ENCODE measurements at places on chromosomes 4 and X.
A peak's percentile ranks its signal among the peaks of the same experiment; 100 is the strongest.

DNA sequence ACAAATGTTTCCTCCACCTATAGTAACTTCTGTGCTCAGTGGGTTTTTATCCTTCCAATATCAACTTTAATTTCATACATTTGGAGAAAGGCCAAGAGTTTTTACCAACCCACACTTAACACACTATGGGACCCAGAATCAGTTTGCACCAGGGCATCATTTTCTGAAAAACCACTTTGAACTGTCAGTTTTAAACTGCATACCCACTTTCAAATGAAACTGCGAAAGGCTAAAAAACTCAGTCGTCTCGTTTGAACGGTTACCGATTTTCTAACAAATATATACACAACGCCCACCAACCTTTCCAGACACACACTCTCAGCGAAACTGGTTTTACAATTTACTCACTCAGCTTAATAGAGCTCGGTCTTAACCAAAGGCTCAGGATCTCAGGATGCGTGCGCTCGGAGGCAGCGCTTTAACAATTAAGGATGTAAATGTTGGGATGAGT is 376 bp downstream of the ABCG2 start:
- DNase-seq, result no peak

DNA sequence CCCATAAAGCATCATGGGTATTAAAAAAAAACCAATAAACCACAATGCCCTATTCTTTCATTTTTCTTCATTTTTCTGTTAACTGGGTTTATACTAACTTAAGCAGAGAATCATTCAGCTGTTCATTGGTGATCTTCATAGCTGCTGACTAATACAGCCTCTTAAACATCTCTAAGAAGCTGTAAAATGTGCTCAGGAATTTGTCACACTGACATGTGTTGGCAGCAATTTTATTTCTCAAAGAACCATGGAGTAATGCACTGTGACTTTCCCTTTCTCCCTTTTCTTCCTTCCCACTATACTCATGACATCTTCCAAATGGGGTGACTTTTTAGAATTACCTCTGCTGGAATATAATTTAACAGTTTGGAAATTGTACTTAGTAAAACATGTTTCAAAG is 315.4 kb downstream of the ANTXR2 start:
- no peak for DNase-seq

DNA sequence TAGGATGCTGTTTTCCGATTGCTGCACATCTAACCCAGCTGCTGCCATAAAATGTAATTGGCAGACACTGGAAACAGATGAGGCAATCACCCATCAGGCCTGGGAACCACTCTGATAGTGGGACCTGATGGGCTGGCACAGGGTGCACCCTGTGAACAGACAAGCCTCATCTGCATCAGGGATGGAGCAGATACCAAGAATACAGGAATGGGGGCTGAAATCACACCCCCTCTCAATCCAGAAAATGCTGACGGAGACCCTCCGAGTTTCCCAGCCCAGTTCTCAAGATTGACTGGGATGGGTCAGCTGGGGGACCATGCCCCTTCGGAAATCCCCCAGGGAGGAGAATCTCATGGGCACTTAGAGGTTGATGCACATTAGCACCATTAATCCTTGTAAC is 28.8 kb upstream of the PPP2R2C start:
- DNase-seq, result no peak

- no peak for DNase-seq
Measured at GRCh38 chr4:79390890-79391289, 17.1 kb downstream of the GK2 start.

DNA sequence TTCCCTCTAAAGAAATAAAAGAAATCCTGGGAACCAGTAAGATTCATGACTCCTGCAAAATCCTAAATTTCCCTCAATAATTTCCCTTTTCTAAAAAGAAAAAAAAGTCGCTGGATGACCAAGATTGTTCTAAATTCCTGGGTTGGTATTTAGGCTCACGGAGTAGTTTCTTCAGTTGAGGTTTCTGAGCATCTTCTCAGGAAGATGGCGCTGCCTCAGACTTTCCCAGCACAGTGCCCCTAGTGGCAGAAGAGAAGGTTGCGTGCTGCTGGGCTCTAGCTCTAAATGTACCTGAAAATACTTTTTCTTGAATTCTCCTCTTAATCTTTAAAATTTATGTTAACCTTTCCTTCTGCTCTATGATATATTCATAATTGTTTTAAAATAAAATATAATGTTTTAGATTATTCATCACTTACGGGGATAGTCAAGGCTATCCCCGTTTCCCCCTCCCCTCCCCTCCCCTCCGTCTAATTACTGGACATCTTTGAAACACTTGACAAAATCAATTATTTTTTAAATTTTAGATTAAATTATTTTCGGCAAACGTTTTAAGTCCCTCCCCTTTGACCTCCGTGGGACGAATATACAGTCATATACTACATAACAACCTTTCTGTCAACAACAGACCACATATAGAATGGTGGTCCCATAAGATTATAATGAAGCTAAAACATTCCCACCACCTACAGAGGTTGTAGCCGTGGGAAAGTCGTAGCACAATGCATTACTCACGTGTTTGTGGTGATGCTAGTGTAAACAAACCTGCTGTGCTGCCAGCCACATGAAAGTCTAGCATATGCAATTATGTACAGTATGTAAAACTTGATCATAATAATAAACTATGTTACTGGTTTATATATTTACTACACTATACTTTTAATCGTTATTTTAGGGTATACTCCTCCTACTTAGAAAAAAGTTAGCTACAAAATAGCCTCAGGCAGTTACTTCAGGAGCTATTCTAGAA is 41.0 kb upstream of the GATB start:
- peak; percentile 57 for DNase-seq

- DNase-seq, result no peak
Measured at GRCh38 chr4:87108142-87108546, 112.3 kb downstream of the KLHL8 start.

DNA sequence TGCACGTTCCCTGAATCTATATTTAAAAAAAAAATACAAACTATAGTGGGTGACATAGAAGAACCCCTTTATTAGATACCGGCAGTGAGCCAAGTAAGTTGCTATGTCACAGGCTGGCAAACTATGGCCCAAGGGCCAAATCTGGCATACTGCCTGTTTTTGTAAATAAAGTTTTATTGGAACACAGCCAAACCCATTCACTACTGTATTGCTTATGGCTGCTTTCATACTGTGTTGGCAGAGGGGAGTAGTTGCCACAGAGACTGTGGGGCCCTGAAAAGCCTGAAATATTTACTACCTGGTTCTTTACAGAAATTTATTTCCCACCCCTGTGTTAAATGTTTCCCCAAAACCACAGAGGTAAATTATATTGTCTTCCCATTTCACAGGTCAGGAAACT is 71.2 kb upstream of the EGFL6 start:
- no peak for DNase-seq

DNA sequence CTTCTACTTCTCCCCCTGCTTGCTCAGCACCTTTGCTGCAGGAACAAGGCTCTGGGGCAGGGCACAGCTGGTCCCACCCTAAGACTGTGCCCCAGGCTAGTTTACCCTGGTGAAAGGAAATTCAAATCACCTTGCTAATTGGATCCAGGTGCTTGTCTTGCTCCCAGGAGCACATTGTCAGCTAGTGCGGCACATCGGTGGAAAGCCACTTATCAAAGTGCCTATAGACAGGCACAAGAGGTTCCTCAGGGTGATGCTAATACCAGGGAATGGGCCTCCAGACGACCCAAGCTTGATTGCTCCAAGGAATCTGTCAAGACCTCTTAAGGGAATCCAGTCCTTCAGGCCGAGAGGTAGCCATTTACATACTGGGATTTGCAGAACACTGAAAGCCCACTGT is 64.5 kb upstream of the PRPS1 start:
- DNase-seq, result no peak

- no peak for DNase-seq
Measured at GRCh38 chr4:15586066-15586465, 69.1 kb downstream of the FBXL5 start.

GRCh38 chr4:34158878-34159277 is 2085.4 kb downstream of the ARAP2 start:
- no peak for DNase-seq

DNA sequence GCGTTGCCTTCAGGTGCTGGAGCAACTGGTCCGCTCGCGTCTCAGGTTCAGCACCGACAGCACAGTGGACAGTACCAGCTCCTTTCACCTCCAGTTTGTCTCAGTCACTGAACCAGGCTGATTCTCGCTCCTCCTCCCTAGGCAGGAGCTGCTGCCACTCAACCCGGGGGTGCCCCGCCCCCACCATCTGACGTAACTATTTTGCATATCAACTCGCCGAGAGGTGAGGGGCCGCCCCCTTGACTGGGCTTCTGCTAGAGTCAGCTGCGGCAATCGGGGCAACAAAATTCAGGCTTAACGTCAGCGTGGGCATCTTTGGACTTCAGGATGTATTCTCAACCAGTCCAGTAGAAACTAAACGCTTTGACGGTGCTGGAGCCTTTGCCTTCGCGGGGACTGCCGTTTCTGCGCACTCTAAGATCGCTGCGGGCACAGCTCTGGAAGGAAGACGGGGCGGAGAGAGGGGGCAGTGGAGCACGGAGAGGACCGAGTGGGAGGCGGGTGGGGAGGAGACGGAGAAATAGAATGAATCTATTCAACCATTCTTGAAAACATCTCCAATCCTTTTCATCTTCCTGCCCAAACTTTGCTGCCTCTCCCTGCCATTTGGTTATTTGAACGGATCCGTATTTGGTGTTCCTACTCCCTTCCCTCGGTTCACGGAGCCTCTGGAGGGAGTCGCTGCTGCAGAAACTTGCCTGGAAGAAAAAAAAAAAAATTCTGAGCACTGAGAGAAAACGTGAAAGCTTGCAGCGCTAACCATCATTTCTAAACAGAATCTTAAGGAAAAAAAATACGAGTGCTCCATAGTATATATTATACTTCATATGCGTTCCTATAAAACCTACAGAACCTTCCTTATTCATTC is at the start of gene FSTL5:
TSS of gene FSTL5 (minus strand) at position 109 of the 868 bp plus-strand sequence. CDS start 52,604 bp downstream, outside the sequence.
- DNase-seq, result no peak

GRCh38 chr4:10048941-10049697 is 27.8 kb upstream of the SLC2A9 start:
- no peak for DNase-seq

DNA sequence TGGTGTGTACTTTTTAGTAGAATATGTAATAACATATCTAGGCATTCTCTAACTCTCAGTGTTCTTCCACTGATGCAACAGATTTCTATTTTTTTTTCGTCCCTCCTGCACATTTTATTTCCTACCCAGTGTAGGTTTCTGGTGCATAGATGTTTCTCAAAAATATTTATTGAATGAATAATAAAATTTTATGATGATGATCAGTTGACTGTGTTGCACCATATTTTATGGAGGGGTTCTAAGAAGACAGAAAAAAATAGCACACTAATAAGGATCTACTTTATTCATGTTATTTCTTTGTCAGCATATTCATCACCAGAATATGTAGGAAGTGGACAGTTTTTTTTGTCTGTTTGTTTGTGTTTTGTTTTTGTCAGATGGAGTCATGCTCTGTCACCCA is 2529.3 kb downstream of the ARAP2 start:
- DNase-seq, result no peak

GRCh38 chr4:124804041-124804440 is 91.5 kb upstream of the ANKRD50 start:
- no peak for DNase-seq

- DNase-seq, result no peak
Measured at GRCh38 chrX:119389214-119389613, 9.9 kb upstream of the SLC25A43 start.

GRCh38 chr4:147725673-147726072 is 6.2 kb upstream of the ARHGAP10 start:
- no peak for DNase-seq

DNA sequence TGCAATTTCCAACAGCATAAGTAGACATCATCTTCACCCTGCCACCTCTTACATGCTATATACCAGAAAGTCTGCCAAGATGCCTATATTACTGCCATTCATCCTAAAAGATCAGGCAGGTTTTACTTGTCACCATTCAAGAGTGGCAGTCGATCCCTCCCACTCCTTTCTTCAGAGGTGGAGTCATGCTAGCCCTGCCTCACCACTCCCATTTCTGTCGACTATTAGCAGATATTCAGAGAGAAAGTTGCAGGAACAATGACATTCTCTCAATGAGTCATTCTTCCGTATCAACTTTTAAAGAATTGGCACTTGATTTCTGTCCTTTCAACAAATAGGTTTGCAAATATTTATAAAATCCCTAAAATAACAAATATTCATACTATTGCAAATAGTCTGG is 1060.1 kb downstream of the ADGRL3 start:
- no peak for DNase-seq

DNA sequence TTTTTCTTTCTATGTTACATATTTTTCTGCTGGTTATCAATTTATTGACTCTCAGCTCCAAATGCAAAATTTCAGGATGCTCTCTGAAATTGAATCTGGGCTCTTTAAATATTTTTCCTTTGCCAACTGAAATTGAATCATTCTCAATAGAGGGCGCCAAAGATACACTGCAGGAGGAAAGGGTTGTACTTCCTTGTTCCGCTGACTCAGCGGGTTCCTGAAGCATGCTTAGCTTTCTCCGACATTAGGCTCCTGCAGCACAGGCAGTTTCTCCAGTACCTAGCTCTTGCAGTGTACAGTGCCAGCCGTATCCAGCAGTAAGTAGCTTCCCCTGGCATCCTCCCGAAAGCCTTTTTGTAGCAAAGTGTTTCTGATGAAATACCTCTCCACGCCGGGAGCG is 28.8 kb upstream of the CFAP47 start:
- DNase-seq, result no peak

GRCh38 chr4:6278801-6279197 is 9.1 kb downstream of the WFS1 start:
- DNase-seq, result no peak

DNA sequence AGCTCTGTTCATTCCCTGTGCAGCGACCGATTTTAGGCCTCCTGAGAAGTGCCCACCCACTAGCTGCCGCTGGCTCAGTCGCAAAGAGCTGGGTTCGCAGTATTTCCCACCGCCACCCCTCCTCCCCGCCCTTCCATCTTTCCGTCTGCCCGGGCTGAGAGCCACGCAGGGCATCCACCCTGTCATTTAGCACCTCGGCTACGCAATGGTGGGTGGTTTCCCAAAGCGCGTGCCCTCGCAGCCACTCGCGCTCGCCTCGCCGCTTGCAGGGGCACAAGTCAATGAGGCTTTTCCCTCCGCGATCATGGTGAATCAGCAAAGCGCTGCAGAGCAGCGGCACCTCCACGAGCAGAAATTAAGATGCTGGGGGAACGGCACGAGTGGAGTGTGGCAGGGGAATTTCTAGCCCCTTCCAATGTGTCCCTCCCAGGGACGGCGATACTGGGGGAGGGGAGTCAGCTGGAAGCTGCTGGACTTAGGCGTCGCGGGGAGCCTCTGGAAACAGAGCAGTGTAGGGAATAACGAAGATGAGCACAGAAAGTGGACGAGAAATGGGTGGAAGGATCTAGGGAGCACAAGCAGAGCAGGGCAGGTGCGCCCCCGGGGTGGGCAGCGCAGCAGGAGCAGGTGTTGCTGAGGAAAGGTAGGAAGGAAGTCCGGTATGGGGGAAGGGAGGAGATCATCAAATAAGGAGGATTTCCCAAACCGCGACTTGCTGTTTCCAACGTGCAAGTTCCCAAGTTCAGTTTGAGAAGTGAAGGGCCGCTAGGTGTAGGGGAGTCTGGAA is 2.4 kb upstream of the PTCHD1 start:
- DNase-seq, result no peak

DNA sequence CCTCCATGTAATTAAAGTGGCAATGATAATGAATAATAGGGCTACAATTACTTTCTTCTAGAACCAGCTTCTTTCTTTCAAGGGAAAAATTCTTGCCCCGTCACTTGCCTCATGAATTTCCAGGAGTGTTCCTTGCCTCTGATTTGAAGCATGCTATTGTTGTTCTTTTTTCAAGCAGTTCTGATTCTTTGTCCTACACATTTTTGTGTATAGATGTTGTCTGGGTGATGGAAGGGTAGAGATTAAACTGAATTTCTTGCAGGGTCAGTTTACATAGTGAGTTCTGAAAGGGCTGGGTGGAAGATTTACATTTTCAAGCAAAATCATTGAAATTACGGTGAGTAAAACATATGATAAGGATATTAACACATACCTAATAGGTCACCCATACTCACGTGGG is 107.0 kb upstream of the TENM3 start:
- no peak for DNase-seq
